Upper lobe of right lung (tissue), 1 donor: ENCODE measurements at places on chromosomes 5 and 9.

GRCh38 chr9:99760421-99760820 is 61.3 kb upstream of the NR4A3 start:
- DNase-seq: no peak

- DNase-seq: no peak
Measured at GRCh38 chr9:131661568-131662288, 78.1 kb downstream of the RAPGEF1 start.

- DNase-seq: no peak
Measured at GRCh38 chr5:113056988-113057387, 80.4 kb downstream of the DCP2 start.

- no peak for DNase-seq
Measured at GRCh38 chr5:180367991-180368390, 14.9 kb upstream of the GFPT2 start.

- DNase-seq: no peak
Measured at GRCh38 chr5:17336054-17336453, 118.6 kb downstream of the BASP1 start.

DNA sequence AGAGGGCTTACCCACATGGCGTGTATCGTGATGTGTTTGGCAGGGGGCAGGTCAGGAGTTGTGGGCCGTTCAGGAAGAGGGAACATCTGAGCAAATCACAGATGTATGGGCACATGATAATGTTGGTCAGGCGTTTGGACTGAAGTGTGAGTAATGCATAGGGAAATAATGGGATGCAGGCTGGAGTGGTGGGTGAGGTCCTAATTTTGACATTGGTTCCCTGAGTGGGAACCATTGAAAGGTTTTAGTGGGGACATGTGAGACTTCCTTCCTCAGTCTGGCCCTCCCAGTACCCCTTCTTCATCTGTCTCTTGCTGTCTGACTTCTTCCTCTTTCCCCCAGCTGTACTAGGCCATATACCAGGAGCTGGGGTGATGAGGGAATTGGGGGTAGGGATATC is 7.6 kb downstream of the OTULIN start:
- no peak for DNase-seq

DNA sequence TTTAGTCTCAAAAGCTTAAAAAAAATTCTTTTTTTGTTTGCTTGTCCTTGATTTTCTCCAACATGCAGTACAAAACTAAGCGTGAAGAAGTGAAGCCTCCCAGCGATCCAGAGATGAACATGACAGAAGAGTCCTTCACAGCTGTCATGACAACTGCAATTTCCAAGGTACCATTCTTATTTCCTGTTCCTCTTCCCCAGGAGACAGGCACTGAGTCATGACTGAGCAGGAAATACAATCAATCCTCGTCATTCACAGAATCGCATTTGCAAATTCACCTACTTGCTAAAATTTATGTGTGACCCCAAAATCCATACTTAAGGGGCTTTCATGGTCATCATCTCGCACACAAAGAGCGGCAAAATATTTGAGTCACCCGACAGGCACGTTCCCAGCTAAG is 77.3 kb downstream of the SLC1A1 start:
- DNase-seq: no peak

- no peak for DNase-seq
Measured at GRCh38 chr5:54721116-54721515, 203.6 kb downstream of the SNX18 start.

DNA sequence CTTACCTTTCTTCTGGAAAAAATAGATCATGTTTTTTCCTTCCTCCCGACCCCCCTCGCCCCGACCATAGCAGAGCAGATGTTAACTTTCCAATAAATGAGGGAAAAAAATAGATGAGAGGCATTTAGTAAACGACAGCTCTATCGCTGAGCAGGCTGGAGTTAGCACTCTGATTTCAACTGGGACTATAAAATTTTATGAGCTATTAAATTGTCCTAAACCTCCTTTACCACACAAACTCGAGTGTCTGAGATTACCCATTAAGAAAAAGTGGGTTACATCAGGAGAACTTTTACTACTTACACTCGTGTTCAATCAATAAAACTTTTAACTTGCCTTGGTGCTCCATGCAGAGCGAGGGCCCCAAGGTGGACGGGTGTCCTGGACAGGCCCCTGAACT is 59.8 kb upstream of the RNU6ATAC start:
- peak; percentile 49 for DNase-seq

DNA sequence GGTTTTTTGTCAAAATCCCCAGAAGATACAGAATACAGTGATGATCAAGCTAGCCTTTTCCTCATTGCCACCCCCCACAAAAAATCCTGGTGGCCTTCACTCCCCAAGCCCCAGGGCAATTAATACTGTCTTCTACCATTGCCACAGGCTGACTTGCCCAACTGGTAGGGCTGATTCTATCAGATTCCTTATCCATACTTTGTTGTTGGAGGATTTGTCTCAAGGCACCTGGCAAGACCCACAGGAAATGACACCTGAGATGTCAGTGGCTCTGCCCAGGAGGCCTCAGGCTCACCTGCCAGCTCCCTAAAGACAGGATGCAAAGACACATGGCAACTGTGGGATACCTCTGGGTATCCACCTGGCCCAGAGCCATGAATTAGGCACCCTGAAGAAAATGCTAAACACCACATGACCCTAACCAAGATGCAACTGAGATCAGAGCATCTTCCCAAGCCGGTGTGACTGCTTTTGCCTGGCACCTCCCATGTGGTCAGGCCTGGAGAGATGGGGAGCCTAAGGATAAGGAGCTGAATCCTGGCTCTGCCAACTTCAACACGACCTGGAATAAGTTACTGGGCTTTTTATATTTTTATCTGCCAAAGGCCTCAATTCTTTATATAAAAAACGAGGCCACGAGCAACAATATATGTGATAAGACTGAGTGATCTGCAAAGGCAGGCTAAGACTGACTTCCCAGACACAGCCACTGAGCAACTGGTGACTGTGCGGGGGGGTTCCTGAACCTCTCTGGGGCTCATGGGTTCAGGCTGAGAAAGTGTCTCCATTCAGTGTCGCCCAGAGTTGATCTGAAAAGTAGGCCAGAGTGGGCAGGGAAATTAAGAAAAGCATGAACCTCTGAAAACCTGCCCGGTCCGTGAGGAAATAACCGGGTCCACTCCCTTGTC is 944 bp downstream of the ATOX1 start:
- no peak for DNase-seq

DNA sequence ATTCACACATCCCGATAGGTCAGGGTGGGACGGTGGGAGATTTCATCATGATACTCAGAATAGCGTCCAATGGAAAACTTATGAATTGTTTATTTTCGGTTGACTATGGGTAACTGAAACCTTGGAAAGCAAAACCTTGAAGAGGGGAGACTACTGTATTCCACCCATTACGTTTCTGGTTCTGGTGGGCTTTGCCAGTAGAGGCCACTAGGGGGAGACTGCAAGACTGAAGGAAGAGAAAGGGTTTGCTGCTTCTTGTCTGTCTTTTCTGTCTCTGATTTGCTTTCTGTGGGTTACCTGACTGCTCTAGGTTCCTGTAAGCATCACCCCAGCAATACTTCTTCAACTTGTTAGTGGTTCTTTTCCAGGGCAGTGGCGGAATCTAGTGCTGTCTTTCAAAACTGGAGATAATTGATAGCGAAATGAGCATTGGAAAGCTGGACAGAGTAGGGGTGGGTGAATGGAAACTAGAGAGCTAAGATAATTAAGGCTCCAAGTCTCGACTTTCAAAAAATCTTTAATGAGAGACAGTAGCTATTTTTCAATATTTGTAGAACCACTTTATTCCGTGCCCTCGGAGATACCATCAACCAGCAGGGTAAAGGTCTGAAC is 27.0 kb downstream of the GRIN3A start:
- no peak for DNase-seq

- DNase-seq: no peak
Measured at GRCh38 chr5:169160405-169160901, 140.5 kb downstream of the SLIT3 start.

- no peak for DNase-seq
Measured at GRCh38 chr5:153883854-153884611, 154.7 kb downstream of the FAM114A2 start.

GRCh38 chr5:107271682-107272350 is 398.9 kb downstream of the EFNA5 start:
- DNase-seq: no peak

DNA sequence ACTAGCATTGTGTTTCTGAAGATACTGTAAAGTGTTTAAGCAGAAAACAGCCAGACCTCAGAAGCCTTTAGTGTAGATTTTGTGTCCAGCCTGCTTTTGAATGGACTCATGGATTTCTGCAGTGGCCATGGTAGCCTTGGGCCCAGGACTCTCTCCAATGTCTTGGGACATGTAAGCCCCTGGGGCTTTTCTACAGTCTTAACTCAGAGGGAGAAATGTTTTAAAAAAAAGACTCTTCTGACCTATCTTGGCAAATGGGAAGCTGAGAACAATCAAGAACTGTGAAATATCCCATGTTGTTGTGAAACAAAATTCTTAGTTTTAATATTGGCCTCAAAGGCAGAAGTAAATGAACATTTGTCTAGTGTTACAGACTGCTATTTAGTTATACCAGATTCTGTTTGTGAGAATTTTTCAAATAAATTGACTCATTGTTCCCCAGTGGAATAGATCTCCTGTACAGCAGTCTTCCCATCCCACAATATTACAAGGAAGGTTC is 112.5 kb upstream of the DMAC1 start:
- no peak for DNase-seq

DNA sequence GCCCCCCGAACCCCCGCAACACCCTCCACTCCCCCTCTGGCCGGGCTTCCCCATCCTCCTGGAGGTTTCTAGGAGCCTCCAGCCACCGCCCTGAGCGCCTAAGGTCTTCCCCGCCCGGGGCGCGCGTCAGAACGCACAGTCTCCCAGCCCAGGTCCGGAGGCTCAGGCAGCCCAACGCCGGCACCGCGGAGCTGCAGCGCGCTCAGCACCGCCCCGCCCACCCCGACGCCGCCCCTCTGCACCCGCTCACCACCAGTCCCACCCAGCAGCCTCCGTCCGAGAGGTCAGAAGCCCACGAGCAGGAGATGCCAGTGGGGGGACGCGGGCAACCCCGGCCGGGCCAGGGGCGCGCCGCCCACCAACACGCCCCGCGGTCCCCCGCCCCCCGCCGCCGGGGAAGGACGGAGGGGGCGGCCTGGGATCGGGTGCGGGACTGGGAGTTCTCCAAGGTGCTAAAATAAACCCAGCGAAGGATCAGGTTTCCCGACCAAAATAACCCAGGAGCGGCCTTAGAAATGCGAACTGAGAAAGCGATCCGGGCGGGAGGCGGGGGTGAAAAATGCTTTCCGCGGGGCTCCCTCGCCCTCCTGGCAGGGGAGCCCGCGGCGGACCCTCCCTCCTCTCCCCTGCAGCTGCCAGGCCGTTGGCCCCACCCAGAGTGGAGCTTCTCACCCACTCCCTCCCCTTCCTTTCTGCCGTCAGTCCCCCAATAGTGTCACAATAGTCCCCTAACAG is 6.5 kb upstream of the FAM78A start:
- DNase-seq: no peak

- no peak for DNase-seq
Measured at GRCh38 chr5:43335681-43336080, 22.5 kb upstream of the HMGCS1 start.

- DNase-seq: peak; percentile 59
Measured at GRCh38 chr5:146877783-146878475, 628 bp downstream of the PPP2R2B start.

- no peak for DNase-seq
Measured at GRCh38 chr5:14223372-14223771, 80.2 kb downstream of the TRIO start.

DNA sequence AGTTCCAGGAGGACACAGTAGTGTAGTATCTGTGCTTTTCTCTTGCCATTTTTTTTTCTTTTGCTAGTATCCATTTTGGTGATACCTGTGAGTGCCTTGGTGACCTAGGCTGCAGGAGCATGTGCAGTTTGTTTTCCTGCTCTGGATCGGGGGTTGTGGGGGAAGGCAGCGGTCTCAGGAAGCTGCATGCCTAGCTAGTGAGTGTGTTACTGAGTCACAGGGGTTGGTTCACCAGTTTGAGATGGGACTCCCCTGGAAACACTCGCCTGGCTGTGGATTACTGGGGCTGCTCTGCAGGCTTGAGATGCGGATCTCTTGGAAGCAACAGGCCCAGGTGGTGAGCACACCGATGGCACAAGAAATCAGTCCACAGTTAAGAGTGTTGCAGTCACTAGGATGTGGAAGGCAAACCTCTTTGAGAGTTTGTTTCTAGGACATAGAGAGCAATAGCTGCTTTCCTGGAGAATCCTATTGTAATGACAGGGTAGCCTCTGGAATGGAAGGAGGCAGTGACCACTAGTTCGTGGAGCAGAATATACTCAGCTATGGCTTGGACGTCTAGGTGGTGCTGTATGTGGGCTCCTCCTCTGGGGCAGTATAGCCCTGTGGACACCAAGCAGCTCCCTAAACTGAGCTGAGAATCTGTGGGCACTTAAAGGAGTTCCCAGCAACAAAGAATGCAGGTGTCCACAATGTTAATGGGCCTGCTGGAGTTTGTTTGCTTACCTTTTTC is 20.0 kb upstream of the SPATA31E1 start:
- no peak for DNase-seq

GRCh38 chr5:19920761-19921160 is 67.2 kb downstream of the CDH18 start:
- DNase-seq: no peak

DNA sequence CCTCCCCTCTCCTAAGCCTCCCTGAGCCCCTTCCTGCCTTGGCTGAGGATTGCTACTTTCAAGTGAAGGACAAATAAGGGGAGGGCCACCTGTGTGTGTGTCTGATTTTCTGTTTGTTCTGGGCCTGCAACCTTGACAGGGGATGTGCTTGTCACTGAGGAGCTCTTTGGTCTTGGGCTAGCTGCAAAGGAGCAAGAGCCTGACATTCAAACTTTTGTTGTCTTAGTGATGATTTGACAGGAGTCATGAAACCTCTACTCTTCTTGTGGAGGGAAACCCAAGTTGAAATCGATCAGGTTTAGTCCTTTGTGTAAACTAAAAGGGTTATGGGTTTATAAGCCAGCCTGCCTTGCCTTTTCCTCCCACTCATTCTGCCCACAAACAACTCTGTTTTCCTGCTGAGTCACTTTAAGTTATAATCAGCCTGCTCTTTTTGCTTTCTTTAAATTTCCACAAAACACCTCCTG is 16.9 kb downstream of the CLTA start:
- DNase-seq: no peak

DNA sequence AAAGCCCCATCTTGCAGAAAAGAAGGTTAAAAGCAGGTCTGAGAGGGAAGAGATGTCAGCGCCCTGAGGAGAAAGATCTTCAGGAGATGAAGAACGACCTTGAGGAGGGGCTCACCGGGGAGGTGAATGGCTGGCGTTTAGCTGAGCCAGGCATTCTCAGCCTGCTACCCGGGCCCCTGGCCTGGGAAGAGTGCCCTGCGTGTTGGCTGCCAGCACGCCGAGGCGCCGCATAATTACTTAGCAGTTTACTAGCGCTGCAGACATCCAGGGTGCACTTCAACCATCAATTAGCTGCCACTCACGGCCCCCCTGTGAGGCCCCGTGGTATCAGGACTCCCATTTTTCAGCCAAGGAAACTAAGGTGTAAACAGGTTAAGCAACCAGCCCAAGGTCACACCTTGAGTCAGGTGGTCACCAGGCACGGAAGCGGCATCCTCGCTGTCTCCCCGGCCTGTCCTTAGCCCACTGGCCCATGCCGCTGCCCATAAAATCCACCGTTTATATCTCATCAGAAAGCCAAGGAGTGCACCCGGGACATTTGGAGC is 551.9 kb downstream of the BNC2 start:
- no peak for DNase-seq

- DNase-seq: no peak
Measured at GRCh38 chr9:119071636-119072035, 297.6 kb downstream of the BRINP1 start.

- no peak for DNase-seq
Measured at GRCh38 chr9:7983490-7983889, 183.9 kb upstream of the DMAC1 start.
